H4 (cell line): ENCODE measurements at places on chromosomes 13 and 19. TPM values are rescaled to one million over a fixed set of nuclear protein-coding genes. Genes with fewer than 3 reads are reported as not detected.
A peak's percentile ranks its signal among the peaks of the same experiment; 100 is the strongest.

DNA sequence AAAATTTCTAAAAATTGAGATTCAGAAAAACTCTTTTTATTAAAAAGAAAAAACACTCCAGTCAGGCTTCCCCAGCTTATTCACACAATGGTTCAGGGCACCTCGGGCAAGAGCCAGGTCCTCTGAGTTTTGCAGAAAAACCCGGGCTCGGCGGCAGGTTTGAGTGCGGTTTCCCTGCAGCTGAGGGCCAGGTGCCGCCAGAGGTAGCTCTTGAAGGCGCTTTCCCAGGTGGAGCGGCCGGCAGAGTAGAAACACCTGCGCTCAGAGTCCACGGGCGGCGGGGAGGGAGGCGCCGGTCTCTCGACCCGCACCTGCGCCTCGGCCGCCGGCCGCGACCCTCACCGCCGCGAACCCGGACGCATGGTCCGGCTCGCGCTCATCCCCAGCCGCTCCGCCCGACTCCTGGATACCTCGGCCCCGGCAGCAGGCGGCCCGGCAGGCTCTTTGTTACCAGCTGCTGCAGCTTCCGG is 444 bp downstream of the PROSER1 start:
- DNase-seq = no peak

DNA sequence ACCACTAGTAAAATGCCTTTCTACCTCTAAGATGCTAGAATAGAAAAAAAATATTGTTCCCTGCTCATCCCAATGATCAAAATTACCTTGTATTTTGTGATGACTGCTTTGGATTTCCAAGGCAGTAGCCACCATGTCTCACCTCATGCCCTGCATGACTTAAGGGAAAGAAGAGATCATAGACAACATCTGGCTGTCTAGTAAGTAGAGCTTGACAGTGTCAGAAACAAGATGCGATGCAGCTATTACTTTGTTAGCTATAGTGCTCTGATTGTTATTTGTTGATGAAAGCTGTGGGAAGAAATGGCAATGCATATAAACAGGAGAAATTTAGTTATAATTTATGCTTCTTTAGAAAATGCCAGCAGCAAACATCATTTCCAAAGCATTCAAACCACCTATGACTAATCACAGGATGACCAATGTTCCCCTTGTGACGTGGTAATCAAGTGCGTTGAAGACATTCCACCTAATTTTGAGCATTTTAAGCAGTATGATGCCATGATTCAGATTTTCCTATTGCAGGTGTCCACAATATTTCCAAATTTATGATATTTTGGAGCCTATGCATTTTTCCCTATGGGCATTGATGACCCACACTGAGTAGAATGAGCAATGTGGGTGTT is 308.3 kb downstream of the KCNRG start:
- DNase-seq = peak; percentile 42

The C5AR1 gene
- total RNA-seq = 0.04 TPM in 1 of 2 replicates, not detected in the other

The ZNF223 gene
- total RNA-seq = 4.2 TPM in 2 replicates

DNA sequence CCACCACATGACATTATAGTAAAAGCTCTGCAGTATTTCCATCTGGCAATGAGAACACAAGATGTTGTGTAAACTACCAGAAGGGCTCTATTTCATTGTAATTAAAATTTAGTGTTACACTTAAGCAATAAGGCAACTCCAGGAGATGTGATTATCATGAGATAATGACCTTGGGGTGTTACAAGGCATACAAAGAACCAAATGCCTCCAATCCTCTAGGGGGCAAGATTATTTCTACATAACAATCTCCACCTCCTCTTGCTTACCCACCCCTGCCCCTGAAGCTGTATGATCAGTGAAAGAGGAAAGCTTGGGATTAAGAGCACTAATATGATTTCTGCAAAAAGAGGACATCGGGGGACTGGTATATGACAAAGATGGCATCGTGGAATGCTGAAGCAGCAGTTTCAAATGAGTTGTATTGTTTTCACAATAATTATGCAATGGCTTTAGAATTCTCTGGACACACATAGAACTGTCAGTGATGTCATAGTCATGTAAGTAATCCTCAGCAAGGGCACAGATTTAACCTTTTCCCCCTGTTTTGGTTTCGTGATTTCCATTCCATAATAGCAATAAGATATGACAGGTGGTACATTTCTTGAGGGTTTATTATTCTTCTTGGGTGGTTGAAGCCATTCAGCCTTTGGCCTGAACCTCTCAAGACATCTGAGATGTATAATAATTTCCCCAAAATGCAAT is 295.3 kb downstream of the MZT1 start:
- no peak for DNase-seq

The MBD3L3 gene
- total RNA-seq = not detected in 2 replicates

- DNase-seq = no peak
Observed at GRCh38 chr19:366205-366783, 21.7 kb upstream of the MIER2 start.
